ENCODE measurements at places on chromosomes 4 and X.

DNA sequence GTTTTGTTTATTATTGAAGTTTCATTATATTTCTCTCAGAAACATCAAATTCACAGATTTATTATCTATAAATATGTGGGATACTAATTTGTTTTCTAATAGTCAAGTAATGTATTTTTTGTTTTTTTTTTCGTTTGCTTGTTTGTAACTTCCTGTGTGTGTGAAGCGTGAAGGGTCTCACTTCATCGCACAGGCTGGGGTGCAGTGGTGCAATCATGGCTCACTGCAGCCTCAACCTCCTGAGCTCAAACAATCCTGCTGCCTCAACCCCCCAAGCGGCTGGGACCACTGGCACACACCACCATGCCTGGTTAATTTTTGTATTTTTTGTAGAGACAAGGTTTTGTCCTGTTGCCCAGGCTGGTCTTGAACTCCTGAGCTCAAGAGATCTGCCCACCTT, 55.1 kb downstream of the SH3RF1 start:
- DNase-seq, result no peak

- no peak for DNase-seq
Measured at GRCh38 chr4:26717332-26717731, 133.4 kb downstream of the TBC1D19 start.

DNA sequence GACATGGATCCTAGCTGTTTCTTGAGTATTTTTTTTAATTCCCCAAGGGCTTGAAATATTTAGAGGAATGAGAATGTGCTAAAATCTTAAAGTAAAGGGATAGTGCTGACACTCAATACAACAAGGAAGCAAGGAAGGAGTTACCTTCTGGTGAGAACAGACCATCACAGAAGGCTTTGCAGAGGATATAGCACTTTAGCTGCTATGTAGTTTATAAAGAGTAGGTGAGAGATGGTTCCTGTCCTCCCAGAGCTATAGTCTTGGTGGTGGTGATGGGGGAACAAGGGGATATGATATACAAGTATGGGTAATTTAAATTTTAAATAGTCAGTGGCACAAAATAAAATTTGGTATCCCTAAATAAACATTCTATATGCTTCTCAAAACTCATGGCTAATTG, 47.6 kb downstream of the MTHFD2L start:
- DNase-seq, result no peak

- no peak for DNase-seq
Measured at GRCh38 chrX:39479856-39480255, 617.9 kb downstream of the BCOR start.

- no peak for DNase-seq
Measured at GRCh38 chr4:172055046-172055445, 241.8 kb downstream of the GALNTL6 start.

GRCh38 chr4:8051644-8052043, 107.0 kb downstream of the ABLIM2 start:
- DNase-seq, result no peak

DNA sequence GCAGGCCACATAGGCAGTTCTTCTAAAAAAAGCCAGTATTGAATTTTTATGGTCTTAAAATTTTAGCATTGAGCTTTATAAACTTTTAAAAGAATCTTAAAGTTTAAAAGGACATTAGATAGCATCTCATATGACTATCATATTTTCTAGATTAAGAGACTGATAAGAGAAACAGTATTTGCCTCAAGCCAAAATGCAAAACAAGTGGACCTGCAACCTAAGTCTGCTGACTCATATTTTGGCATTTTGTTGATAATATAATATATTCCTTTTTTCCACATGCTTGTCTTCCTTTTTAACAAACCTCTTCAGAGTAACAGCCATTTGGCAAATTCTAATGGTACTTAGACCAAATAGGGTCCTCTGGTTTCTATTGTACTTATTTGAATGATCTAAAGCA, 328.5 kb upstream of the GALNTL6 start:
- no peak for DNase-seq

DNA sequence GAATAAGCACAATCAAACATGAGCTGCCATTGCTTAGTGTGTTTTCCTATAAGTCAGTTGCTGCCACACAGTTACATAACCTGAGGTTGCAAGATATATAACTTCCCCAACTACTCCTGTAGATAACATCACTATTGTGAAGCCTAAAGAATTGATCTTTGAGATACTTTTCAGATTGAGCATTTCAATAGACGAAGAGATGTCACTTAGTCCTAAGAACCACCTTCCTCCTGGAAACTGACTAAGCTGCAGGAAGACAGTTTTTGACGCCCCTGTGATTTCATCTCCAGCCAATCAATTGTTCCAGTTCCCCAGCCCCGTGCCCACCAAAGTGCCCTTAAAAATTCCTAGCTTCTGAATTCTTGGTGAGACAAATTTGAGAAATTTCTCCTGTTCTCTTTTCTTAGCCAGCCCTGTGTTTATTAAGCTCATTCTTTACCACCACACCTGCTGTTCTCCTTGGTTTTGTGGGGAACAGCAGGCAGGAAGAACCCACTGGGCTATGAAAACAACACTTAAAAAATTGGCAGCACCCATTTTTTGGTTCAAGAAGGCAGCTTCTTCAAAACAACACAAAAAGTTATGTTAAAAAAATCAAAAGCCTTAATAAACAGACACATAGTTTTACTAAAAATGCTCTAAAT, 317.1 kb upstream of the PABPC4L start:
- DNase-seq, result no peak

- DNase-seq, result no peak
Measured at GRCh38 chr4:23163647-23164436, 471.1 kb downstream of the GBA3 start.

DNA sequence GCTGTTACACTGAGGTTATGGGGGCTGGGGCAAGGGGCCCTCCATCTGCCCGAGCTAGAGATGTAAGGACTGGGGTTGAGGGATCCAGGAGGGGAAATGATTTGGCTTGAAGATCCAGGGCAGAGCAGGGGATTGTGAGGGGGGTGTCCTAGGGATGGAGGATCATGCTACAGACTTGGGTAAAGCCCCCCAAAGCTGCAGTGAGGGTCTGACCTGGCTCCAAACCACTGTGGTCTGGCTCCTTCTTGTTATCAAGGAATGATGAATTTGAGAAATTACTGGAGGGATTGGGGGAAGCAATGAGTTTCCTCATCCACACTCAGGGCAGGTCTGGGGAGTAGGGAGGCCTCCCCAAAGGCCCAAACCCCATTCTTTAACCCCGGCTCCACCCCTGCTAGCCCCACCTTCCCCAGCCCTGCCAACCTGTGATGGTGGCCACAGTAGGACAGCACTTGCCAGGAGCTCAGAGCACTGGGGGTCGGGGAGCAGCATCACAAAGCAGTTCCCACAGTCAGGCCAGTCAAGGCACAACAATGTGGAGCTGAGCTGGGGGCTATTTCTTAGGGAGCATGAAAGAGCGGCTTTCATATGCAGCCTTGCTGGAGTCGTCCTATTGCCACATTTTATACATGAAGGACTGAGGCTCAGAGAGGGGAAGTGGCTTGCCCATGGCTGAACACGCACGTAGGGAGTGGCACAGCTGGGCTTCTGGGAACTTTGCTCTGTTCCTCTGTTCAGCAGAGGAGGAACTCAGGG, 165.5 kb downstream of the EFNB1 start:
- DNase-seq, result no peak

GRCh38 chr4:76955182-76955581, 5.6 kb downstream of the SEPTIN11 start:
- no peak for DNase-seq

DNA sequence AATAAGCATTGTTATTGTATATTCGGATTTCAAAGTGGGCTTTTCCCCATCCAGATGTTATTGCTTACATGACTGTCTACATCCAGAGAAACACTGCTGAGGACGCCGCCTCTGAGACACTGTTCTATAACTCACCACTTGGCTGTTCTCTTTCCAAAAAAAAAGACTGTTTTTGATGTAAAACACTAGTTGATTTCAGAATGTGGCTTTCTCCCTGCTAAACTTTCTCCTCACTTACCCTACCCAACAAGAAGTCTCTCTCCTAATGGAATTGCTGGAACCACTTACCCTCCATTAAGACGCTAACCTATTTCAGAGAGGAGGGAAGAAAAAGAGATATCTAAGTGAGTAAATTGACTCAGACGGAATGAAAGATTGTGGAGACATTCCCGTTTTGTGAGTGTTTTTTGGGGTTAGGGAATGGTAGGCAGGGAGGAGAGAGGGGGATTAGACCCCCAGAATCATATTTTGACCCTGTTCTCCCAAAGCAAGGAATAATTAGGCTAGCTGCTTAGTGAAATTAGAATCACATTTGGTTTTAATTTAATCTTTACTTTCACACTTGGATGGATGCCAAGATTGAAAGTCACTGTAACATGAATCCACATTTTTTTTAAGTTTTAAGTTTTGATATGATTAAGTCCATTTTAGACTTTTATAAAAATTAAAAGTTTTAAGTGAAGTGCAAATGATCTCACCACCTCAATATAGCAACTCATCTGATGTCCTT, 174.9 kb downstream of the CHIC2 start:
- DNase-seq, result no peak

DNA sequence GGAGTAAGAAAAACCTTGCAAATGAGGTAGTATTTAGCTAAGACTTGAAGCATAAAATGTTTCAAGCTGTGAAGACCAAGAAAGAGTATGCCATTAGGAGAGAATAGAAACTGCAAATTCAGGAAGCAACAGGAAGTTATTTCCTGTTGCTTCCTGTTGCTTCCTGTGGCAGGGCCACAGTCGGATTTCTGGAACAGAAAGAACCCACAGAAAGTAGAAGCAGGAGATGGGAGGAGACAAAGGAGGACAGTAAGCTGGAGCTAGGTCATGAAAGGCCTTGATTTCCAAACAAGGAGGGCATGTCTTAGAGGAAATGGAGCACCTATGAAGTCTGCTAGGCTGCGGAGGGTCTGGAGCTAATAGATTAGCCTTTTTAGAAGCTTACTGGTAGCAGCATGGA, 17.2 kb downstream of the ASB11 start:
- no peak for DNase-seq

GRCh38 chr4:66590488-66591215, 920.4 kb upstream of the EPHA5 start:
- no peak for DNase-seq

GRCh38 chr4:16271411-16271810, 45.1 kb upstream of the TAPT1 start:
- no peak for DNase-seq

DNA sequence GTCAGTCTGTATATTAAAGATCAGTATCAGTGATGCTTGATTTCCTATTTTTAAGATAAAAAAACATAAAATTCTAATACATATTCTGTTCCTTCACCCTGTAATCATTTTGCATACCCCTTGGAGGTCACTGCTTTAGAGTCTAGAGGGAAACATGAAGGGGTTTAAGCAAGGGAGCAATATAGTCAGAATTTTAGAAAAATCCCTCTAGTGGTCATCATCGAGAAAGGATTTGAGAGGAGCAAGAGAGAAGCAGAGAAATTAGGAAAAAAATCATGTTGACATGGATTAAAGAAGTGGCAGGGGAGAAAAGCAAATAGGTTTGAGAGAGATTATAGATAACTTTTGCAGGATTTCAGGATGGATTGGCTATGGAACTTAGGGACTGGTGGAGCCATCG, 11.1 kb downstream of the APEX2 start:
- DNase-seq, result no peak

GRCh38 chr4:73606465-73606974, 13.7 kb downstream of the RASSF6 start:
- DNase-seq, result no peak

Data from activated naive CD4-positive, alpha-beta T cell treated with anti-CD3 and anti-CD28 coated beads, Interleukin-2, amount 50 U/mL, for 16 hours (primary cell).